Vagina (tissue), 2 donors: ENCODE measurements at places on chromosomes 7 and 10. TPM values are rescaled to one million over a fixed set of nuclear protein-coding genes. Genes with fewer than 3 reads are reported as not detected.

The ICA1 gene
- total RNA-seq, result 25.5 TPM

The KLF14 gene
- not detected for total RNA-seq

The GLUD1 gene
- total RNA-seq, result 133 TPM

The NUTM2D gene
- 3.7 TPM for total RNA-seq
